ENCODE measurements at places on chromosomes 1 and 21.

DNA sequence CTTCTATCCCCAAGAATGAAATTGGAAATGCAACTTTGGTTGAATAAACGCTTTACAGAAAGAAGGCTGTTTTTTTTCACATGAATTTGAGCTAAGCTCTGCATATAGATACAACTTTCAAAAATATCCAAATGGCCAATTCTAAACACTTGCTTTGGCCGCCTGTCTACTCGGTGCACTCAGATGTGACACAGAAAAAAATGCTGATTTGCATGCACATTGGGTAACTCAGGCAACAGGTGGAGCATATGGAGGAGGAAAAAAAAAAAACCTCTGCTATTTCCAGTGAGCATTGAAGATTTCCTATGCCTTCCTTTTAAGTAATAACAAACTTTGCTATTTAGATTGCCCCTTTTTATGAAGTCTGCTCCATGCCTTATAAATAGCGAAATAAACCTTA lies 262.5 kb downstream of the GRIK1 start:
- no peak for DNase-seq

DNA sequence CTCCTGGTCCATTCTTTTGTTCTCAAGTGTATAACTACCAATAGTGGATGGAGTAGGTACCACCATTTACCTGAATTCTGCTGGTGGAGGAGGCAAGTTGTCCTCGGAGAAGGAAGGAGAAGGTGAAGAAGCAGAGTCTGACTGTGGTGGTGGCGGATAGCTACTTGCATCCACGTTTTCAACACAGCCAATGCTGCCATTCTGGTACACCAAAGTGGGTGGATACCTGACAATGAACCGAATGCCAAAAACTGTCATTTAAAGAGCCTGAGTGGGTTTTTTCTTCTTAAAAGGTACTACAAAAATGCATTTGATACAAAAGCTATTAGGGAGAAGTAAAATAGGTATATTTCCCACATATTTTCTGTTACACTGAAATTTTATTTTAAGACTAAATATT lies 20.1 kb downstream of the GPR3 start:
- DNase-seq, result no peak

DNA sequence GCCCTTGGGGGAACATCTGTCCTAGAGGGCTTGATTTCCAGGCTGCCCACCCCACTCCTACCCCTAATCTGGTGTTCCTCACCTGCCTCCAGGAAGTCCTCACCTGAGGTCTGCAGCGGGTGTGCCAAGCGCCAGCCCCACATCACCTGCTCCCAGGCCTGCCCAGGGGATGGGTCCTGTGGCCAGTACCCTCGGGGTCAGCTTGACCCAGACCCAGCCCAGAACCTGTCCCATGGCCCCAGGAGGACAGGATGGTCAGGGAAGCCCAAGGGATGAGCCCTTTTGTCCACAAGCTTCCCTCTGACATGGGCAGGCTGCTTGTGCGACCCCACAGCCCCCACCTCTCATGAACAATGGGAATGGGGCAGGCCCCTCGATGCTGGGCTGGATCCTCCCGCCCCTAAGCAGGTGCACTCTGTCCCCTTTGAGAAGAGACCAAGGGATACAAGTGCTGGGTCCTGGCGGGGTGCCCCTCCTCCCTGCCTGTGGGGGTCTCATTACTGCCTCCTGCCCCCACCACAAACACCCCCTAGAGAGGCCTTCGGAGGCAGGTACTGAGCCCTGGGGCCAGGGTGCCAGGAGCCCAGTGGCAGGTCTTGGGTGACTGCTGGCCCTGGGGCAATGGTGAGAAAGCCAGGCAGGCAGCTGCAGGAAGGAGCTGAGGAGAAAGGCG lies 3.2 kb downstream of the MIB2 start:
- DNase-seq, result no peak

DNA sequence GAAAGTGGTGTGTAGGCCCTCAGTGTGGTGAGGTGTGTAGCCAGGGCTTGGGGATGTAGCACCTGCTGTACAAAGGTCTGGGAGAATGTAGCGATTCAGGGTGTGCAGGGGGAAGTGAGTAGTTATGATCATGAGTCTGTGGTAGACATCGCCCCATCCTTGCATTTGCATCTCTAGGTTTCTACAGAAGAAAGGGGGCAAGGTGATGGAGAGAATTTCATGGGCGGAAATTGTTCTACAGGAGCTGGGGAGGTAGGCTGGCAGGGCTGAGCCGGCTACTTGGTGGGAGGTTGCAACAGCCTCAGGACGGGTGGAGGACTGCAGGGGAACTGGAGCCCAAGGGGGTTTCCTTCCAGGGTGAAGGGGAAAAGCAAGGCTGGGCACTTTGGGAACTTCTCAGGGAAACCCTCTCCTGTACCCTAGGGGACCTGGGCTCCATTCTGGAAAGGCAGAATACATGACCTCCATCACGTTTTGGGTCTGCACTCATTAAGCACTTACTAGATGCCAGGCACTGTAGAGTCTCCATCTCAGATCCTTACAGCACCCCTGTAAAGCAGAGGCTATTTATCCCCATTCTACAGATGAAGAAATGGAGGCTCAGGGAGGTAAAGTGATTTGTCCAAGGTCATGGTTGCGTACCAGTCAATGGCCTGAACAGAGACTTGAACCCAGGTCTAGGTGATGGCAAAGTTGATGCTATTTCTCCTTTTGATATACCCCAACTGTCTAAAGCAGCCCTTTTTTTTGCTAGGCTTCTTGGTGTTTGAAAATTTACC lies 14.5 kb upstream of the TNFRSF1B start:
- DNase-seq, result no peak

DNA sequence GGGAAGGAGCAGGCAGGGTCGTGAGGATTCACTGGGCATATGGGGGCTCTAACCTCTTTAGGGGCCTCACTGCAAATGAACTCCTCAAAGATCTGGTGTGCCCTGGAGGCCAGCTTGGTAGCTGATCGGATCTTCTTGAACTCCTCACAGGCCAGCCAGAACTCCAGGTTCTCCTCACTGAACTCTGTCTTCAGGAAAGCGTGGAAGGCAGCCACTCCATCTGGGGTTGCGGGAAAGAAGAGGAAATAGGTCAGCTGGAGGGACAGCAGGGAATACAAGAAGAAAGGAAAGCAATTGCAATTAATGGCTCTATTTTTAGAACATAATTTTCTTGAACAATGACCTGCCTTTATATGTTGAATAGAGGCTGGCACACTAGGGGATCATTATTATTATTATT lies 2.3 kb downstream of the RGS16 start:
- DNase-seq, result no peak

- DNase-seq, result no peak
Measured at GRCh38 chr1:21532496-21532895, 23.3 kb downstream of the ALPL start.

DNA sequence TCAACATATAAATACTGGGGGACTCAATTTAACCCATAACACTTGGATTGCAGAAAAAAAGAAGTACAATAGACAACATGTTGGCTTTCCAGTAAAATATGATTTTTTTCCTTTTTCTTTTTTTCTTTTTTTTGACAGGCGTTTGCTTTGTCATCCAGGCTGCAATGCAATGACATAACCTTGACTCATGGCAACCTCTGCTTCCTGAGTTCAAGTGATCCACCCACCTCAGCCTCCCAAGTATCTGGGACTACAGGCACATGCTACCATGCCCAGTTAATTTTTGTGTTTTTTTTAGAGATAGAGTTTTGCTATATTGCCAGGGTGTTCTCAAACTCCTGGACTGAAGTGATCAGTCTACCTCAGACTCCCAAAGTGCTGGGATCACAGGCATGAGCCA lies 1512.0 kb upstream of the PRMT6 start:
- DNase-seq, result no peak

DNA sequence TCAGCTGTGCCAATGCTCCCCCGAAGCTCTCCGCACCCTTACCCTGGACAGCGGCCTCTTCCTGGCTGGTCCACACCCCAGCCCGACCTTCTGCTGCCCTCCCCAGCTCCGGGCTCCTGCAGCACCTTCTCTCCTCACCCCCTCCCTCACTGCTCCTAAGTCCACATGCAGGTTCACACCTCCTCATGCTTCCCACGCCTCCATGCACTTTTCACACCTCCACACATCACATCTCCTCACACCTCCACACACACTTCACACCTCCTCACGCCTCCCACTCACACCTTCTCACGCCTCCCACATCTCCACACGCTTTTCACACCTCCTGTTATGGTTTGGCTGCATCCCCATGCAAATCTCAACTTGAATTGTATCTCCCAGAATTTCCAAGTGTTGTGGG lies 18.9 kb downstream of the GPR137B start:
- no peak for DNase-seq
